NCI-H1048 (cell line): ENCODE measurements at places on chromosomes 12 and 14.

DNA sequence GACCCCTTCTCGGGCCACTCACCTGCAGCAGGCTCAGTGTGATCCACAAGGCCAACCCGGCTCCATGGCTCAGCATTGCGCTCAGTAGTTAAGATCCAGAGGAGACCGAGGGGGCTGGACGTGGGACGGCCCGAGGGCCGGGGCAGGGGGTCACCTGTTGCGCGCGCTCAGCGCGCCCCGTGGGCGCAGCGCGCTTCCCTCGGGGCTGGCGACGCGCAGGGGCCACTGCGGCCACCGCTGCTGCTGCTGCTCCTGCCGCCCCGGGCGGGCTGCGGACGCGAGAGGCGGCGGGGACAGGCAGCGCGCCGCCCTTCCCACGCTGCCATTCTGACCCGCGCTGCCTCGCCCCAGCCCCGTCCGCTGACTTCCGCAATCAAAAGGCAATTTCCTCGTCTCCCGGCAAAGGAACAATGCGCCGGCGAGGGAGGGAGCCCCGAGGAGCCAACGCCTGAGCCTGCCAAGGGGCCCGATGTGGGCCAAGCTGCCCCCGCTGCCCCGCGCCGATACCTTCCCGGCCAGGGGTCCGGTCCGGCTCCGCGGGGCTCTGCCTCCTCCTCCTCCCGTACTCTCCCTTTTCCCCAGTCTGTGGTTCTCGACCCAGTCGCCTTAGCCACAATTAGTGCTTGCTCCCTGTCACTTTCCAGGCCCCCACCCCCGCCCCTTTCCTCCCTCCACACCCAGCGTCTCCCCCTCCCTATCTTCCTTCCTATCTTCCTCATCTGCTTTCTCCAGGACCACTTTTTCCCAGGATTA is 27.3 kb downstream of the PTPRB start:
- no peak for DNase-seq

DNA sequence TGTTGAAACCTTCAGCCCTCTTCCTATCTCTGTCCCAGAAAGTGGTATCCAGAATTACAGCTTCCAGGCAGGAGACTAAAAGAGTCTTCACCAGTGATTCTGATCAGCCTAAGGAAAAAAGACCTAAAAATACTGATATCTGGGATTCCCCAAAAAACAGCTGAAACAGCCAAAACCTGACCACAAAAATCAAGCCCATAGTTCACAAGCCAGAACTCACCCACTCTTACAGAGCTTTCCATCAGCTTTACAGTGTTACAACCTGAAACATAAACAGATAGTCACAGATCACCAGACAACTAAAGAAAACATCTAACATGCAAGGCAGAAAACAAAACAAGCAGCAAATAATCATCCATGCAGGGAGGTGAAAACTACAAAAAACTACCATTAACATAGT is 26.0 kb upstream of the TSPAN8 start:
- no peak for DNase-seq

GRCh38 chr14:21025371-21026273 is 761 bp upstream of the NDRG2 start:
- DNase-seq = no peak

DNA sequence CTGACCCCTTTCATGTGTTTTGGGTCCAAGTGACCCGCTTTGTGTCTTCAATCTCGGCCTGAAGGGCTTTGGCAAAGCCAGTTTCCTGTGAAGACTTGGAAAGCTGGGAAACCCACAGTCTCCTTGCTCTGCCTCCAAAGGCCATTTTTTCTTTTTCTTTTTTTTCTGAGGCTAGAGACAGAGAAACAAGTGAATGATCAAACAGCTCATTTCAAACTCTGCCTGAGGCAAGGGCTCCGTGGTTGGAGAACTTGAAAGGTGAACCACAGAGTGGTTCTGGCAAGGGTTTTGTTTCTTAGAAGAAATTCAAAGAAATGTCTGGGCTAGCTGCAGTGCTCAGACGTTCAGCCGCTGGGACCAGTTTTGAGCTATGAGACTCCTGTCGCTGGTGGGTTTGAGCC is 62.7 kb downstream of the ERH start:
- DNase-seq = no peak

DNA sequence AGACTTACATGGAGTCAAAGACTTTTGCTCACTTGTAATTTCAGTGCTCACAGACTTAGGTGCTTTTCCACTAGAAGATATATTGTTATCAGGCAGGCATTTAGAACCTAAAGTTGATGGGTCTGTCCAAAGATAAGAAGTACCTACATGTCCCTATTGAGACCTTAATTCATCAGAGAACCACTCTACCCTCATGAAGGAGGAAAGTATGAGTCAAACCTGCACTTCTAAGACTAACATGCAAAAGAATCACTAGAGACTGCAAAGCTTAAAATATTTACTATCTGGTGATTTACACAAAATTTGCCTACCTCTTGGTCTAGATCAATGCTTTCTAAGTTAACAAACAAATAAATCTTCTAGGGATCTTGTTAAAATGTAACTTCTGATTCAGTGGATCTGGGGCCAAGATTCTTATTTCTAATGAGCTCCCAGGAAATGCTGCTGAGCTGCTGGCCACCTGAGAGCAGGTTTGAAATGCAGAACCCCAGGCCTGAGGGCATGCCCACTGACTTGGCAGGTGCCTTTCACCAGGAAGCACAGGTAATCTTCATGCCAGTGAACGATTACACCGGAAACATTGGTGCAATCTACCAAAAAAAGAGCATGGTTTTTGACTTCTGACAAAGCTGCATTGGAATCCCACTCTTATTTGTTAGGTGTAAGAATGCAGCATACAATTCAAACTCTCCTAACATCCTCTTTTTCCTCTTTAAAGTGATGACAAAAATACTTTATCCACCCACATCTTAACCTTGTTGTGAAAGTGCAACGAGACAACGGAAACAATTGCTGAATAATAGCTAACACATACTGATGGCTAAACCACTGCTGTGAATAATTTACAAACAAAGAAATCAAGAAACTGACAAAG is 214.2 kb downstream of the ADAMTS20 start:
- DNase-seq = no peak

GRCh38 chr14:91225025-91225424 is 19.5 kb downstream of the GPR68 start:
- no peak for DNase-seq

DNA sequence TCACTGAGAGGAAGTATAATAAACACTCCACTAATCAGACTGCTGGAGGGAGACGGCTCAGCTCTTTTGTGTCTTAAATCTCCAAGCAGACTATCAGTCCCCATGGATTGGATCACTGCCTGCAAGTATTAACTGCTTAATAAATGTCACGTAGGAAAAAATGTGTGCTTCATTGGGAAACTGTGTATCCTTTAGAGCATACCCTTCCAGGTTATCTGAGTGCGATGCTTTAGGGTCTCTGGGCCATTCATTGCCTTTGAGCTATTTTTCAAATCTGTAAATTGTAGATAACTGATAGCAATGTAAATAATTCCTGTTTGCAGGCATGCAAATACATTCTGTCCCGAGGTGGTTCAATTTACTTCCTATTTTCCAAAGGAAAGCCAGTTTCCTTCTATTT is 45.0 kb upstream of the VASH1 start:
- no peak for DNase-seq

DNA sequence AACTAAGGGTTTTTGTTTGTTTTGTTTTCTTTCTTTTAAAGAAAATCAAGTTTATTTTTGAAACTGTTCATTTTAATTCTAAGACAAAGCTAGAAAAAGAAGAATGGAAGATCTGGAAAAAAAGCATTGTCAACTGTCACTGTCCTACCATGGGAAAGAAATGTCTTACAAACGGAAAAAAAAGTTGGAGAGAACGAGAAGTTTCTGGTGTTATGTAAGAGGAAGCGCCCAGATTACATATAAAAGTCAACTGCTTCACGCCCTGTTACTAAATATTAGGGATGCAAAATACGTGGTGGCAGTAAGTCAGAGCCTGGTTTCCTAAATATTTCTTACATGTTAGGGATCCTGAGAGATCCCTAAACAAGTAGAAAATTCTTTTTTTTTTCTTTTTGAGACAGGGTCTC is 14.3 kb upstream of the FBXL14 start:
- DNase-seq = no peak

DNA sequence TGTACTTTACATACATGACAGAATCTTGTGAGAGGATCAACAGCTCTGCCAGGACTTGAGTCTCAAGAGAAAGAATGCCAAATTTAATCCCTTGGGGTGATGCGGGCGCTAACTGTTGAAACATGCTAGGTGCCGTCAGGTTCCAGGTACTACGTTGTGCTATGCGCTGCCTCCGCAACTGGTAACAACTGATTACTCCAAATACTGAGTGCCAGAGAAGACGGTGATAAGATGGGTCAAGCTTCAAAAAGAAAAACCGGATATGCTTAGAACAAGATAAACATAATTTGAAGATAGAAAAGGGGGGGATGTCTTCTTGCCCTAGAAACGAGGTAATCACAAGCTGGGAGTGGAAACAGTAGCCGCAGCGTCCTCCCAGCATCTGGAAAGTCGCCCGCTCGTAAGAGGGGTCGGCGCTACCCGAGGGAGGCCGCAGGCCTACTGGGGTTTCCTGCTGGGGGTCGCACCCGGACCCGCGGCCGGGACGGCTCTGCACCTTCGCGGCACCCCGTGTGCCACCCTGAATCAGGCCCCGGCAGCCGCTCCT is 678 bp downstream of the ZBTB25 start:
- no peak for DNase-seq

DNA sequence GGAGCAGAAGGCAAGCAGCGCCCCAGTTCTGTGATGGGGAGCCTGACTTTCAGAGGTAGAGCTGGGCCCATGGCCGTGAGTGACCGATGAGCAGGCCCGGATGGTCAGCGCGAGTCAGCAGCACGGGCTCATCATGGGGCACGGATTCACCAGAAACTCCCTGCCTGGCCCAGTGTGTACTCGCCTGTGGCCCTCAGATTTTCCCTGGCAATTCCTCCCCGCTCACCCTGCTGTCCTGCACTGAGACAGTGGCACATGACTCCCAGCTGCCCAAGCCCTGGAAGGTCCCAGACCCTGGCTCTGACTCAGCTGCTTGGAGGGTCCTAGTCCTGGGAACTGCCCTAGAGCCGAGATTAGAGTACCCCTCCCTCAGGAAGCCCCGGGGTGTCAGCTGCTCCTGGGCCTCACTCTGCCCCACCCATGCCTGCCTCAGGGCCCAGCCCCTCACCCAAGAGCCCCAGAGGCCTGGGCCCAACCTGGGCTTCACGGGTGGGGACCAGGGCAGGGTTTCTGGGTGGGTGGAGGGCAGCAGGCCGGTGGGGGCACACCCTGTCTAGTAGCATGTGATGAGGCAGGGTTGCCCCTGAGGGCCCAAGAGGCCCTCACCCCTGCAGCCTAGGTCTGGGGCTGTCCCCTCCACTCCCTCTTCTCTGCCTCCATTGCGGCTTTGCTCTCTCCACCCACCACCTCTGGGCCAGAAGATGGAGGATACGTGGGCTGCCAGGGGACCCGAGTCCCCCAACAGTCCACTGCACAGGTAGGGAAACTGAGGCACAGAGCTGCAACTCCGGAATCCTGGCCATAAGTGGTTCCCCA is 8.4 kb downstream of the TRMT61A start:
- no peak for DNase-seq

DNA sequence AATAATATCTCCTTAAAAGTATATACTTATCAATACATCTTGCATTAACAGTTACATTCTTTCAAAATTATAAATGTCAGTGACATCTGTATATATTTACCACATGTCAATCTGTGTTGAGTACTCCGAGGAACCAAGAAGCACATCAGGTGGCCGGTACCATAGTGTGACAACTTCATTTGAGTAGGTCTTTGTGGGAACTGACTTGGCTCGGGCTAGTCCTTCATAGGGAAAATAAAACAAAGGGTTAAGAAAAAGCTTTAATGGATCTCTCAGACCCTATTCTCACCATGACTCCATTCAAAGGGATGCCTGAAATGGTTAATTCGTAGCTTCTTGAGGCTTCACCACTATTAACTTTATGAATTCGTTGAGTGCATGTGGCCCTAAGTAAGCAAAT is 94.9 kb downstream of the ELK3 start:
- DNase-seq = no peak

DNA sequence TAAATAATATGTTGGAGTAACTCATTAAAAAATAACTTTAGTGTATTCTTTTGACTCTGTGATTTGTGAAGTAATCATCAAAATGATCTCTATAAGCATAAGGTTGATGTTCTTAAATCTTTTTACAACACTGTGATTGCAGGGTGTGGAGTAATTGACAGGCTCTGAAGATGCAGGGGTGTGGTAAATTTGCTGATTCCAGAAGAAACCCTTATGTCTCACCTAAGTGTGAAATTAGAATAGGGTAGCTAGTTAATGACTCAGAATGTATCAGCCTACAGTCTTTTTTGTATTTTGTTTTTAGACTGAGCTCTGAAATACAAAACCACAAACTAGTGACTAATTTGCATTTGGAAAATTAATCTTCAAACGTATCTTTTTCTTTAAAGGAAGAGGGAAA is 5.9 kb downstream of the PRPF39 start:
- DNase-seq = no peak

- no peak for DNase-seq
Measured at GRCh38 chr14:102951799-102952198, 29.3 kb downstream of the AMN start.

DNA sequence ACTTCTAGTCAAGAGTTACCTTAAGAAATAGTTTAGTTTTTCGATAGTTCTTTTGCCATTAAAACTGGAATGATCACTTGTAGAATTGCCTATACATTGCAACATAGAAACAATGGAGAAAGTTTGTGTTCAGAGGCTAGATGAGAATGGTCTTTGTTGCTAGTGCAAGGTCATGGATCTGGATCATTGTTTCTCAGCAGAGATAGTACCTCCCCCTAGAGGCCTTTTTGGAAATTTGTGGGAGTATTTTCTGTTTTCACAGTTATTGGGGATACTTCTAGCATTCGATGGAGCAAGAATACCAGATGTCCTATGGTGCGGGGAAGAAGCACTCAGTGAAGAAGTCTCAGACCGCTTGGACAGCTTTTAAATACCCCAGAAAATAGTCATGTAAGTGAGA is 138.8 kb upstream of the HMGA2 start:
- DNase-seq = no peak

GRCh38 chr12:1798641-1799020 is 21.7 kb upstream of the LRTM2 start:
- no peak for DNase-seq

DNA sequence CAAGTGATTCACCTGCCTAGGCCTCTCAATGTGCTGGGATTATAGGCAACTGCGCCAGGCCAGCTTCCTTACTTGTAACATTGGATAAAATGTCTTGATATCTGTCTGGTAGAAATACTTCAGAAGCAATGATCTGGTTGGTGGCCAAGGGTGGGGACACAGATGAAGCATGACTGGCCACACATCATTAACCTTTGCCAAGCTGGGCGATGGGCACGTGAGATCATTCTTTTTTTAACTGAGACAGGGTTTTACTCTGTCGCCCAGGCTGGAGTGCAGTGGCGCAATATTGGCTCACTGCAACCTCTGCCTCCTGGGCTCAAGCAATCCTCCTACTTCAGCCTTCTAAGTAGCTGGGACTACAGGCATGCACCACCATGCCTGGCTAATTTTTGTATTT is 31.1 kb downstream of the PLEKHH1 start:
- no peak for DNase-seq

DNA sequence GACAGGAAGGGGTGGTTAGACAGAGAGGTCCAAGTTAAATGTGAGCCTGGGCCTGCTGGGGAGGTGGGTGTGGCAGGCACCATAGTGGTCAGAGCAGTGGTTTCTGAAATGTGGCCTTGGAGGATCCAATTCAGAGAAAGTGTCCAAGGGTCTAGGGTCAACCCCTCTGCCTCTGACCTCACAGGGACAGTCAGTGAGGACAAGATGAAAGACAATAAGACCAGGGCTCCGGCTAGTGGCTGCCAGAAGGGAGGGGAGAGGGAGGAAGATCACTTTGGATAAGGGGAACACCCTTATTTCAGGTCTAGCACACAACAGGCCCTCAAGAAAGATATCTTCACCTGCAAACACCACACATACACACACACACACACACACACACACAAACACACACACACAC is 335.1 kb downstream of the MED13L start:
- DNase-seq = no peak
